ENCODE measurements at places on chromosomes 6 and 20.

DNA sequence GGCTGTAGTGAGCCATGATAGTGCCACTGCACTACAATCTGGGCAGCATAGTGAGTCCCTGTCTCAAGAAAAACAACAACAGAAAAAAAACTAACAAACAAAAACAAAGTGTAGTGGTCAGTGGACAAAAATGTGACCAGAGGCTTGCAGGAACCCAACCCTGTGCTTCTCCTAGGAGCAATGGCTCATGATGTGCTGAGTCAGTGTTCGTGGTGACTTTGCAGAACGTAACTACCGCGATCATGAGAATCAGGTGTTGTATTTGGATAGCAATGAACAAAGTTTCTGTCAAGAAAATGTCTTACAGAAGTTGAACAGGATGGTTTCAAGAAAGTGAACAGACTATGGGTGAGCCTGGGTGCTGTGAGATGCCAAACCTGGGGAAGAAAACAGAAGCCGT is 18.5 kb upstream of the FOXC1 start:
- no peak for DNase-seq

DNA sequence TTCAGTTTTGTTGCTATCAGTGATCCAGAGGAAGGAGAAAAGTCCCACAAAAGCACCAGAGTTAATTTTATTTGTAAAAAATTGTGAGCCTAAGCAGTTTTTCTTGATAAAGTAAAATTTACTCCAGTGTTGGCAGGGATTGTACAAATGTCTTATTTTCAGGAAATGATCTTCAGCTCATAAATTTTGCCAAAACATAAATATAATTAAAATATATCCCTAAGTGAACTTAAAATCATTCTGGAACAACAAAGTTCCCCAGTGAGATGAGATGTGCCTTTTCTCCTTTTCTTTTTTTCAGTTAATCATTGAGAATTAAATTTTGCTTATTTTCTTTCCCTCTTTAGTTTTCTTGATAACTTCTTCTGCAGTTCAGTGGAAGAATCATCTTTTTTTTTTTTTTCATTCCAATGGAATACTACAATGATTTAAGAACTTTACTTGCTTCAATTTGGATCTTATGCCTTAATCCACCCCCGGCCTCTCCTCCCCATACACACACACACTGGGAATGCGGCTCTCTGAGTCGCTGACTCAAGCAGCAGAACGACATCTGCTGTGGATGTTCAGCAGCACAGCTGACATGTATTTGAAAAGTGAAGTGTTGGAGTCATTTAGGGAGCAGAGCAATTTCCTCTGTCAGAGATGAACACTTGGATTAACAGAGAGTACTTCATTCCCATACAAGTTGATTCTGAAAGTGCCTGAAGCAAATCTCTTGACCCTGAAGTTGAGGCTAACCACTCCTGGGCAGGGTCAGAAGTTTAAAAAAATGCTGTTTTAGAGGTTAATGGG is 27.7 kb upstream of the LAMA4 start:
- no peak for DNase-seq

DNA sequence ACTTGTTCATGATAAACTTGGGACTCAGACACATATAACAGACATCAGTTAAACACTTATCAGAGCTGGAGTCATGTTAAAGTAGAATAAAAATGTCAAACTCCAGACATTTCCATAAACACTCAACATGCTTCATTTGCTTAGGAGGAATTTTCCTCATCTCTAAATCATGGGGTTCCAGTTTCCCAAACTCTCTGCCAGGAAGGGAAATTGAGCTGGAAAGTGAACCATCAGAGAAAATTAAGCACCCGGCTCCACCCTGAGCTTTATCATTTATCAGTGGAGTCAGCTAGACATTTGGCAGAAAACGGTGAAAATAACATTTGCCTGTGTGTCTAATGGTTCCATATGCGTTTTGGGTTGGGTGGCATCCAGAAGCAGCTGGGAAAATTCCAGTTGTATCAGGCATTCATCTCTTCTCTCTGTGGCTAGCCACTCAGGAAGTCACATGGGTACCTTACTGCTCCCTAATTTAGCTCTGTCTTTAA is 25.3 kb upstream of the ZNFX1 start:
- no peak for DNase-seq

DNA sequence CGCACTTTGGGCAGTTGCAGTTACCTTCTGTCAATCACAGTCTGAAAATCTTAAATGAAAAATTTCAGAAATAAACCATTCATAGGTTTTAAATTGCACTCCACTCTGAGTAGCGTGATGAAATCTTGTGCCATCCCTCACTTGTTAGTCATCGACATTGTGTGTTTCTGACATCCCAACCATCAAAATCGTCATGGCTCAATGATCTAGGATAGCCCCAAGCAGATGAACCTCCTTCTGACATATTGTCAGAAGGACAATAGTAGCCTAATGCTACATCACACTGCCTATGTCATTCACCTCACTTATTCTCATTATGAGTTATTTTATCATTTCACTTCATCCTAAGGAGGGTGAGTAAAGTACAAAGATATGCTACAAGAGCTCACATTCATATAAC is 284.8 kb downstream of the PTPRK start:
- no peak for DNase-seq

GRCh38 chr20:23151008-23151703 is 65.0 kb upstream of the CD93 start:
- DNase-seq = peak; percentile 40
